ENCODE measurements at places on chromosomes 2 and 18. TPM values are rescaled to one million over a fixed set of nuclear protein-coding genes. Genes with fewer than 3 reads are reported as not detected.

IAH1 gene
- 82.9 TPM for total RNA-seq

OXER1 gene
- total RNA-seq: 0.36 TPM

- no peak overlapping the region for H3K4me3 ChIP-seq
- no peaks in the 10 kb centered on the region for H3K27me3 ChIP-seq
- no peak overlapping the region for H3K27ac ChIP-seq
- no peak for DNase-seq
- no peaks in the 10 kb centered on the region for H3K4me1 ChIP-seq
Measured at GRCh38 chr2:140975237-140975636, 1155.6 kb downstream of the LRP1B start.

DNA sequence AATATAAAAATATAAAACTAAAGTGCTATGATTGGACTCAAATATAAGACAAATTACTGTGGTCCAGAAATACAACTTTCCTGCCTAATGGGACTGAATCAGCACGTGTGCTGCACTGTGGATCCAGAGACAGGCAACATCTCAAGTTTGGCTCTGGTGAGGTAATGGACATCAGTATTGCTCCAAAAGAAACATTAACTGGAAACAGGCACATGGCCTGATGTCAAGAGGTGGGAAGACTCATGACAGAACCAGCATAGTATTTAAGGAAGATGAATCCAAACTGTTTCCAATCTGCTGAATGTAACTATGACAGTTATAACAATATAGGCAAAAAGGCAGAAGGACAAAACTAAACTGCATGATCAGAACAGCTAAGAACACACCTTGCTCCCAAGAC is 354.6 kb downstream of the FSIP2 start:
- DNase-seq: no peak
- no peak overlapping the region for H3K27ac ChIP-seq
- no peaks in the 10 kb centered on the region for H3K36me3 ChIP-seq
- no peaks in the 10 kb centered on the region for H3K4me1 ChIP-seq

GRCh38 chr2:221792971-221793521 is 220.9 kb upstream of the EPHA4 start:
- no peaks in the 10 kb centered on the region for H3K4me1 ChIP-seq
- no peak for DNase-seq
- H3K27me3 ChIP-seq: peaks cover 44% of the 10 kb centered on the region
- no peak overlapping the region for H3K27ac ChIP-seq
- no peak overlapping the region for H3K4me3 ChIP-seq

DNA sequence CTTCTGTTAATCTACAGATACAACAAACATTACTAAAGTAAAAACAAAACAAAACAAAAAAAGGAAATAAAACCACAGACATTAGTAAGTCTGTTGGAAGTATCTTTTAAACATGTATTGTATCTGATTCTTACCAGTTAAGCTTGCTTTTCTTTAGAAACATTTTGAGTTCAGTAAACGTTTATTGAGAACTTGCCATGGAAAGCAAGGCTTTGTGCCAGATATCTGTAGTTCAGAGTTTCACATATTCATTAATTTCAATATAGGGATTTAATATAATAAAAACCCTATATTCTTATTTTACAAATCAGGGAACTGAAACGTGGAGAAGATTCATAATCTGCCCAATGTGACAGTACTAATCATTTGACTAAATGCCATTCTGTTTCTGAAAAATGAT is 1101.0 kb upstream of the GYPC start:
- no peak for DNase-seq
- H3K27me3 ChIP-seq: no peaks in the 10 kb centered on the region
- H3K4me3 ChIP-seq: no peak overlapping the region
- H3K27ac ChIP-seq: no peak overlapping the region
- no peaks in the 10 kb centered on the region for H3K4me1 ChIP-seq

- DNase-seq: no peak
- H3K4me3 ChIP-seq: no peak overlapping the region
- no peak overlapping the region for H3K27ac ChIP-seq
- peaks cover 30% of the 10 kb centered on the region for H3K36me3 ChIP-seq
- H3K4me1 ChIP-seq: no peaks in the 10 kb centered on the region
Measured at GRCh38 chr2:152623076-152623740, 94.1 kb downstream of the PRPF40A start.

DNA sequence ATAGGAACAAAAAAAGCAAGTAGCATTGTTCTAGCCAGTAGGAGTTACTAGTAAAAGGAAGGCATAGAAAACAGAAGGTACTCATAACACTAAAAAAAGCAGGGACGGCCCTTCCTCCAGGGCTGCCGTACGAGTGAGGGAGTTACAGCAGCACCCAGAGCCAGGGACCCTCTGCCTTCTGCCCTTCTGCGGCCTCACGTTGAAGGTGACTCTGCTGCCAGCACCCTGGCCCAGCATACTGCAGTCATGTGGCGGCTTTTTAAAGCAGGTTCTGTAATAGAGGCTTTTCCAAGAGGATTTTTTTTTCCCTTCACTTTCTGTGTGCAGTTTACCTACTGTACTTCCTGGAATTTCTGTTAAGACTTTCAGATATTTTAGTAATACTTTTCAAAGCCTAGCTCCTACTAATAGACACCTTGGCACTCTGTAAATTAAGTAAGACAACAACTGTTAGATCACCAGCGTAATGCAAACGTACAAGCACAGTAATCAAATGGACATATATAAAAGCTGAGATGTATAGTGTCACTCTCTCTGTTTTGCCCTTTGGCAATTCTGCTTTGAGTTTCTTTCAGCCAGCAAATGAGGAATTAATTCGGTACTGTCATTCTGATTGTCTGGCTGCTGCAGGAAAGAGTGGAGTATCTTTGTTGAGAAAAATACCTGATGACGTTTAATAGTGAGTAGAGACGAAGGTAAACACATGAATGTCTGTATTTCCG is 161.5 kb downstream of the PTGR3 start:
- peaks cover 52% of the 10 kb centered on the region for H3K4me1 ChIP-seq
- no peaks in the 10 kb centered on the region for H3K36me3 ChIP-seq
- H3K27ac ChIP-seq: peak overlapping the region; percentile 85
- H3K4me3 ChIP-seq: no peak overlapping the region

DNA sequence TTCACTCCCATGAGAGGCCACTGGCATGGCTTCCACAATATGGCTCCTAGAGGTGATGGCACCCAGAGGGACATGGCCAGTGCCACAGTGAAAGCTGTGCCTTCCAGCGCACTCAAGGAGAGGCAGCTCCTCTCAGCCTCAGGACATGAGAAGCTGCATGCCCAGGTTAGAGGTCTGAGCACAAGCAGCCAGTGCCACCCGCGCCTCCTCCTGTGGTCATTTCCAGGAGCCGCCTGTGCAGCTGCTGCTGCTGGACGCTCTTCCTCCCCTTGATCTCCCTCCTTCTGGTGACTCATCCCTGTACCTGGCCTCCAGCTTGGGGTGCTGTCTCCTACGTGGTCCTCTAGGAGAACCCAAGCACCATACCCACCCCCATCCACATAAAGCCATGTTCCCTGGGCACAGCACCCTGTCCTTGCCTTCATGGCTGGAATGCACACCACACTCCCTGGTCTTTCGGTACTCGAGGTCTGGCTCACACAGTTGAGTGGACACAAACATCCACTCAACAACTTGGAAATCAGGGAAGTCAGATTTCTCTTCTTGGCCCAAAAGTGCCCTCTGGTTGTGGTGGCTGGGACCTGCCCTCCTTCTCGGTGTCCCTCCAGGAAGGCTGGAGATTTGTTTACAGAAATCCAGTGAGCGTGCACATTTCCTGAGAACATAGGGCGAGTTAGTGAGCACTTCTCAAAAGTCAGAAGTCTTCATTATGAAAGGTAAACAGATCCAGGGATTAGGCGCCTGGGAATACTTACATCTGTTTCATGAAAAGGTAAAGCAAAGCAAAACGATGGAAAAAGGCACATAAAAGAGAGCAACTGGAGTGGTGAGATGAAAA is 96.7 kb downstream of the EIPR1 start:
- H3K4me1 ChIP-seq: peaks cover 10% of the 10 kb centered on the region
- no peak for DNase-seq
- H3K27ac ChIP-seq: no peak overlapping the region
- H3K36me3 ChIP-seq: peaks cover 4% of the 10 kb centered on the region

DNA sequence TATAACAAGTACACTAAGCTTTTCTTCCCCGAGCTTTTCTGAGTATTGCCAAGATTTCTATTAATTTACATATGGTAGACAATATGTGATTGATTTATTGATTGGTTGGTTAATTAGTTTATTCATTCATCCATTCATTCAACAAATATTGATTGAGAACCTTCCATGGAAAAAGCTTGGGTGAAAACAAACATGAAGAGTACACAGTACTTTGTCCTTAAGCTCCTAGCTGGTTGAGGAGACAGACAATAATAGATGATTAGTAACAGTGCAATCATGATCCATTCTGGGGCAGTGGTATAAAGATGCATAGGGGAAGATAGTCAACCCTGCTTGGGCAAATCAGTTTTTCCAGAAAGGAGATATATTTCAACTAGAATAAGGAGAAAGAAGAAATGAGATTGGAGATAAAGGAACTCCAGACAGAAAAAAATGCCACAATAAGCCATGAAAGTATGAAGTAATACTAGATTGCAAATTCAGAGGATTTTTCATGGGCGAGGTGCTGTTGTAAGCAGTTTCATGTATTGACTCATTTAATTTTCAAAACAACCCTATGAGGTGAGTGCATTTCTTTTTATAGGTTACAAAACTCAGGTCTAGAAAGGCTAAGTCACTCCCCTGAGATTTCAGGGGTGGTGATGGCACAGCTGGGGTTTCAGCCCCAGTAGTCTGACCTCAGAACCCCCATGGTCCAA is 129.5 kb downstream of the RND3 start:
- no peak overlapping the region for H3K27ac ChIP-seq
- no peaks in the 10 kb centered on the region for H3K4me1 ChIP-seq
- no peaks in the 10 kb centered on the region for H3K36me3 ChIP-seq
- no peak overlapping the region for H3K4me3 ChIP-seq

- DNase-seq: no peak
- no peaks in the 10 kb centered on the region for H3K36me3 ChIP-seq
- H3K4me3 ChIP-seq: no peak overlapping the region
- H3K4me1 ChIP-seq: no peaks in the 10 kb centered on the region
- H3K27ac ChIP-seq: no peak overlapping the region
Measured at GRCh38 chr2:227748079-227748478, 2.4 kb downstream of the SCYGR8 start.

GRCh38 chr2:48651158-48651790 is 33.6 kb downstream of the GTF2A1L start:
- H3K36me3 ChIP-seq: no peaks in the 10 kb centered on the region
- H3K4me1 ChIP-seq: no peaks in the 10 kb centered on the region
- H3K27me3 ChIP-seq: no peaks in the 10 kb centered on the region

- no peaks in the 10 kb centered on the region for H3K27me3 ChIP-seq
- DNase-seq: no peak
- H3K36me3 ChIP-seq: no peaks in the 10 kb centered on the region
- H3K27ac ChIP-seq: no peak overlapping the region
Measured at GRCh38 chr2:215461836-215462532, 26.1 kb upstream of the FN1 start.

Data from left ventricle myocardium inferior (tissue), 1 donor.